ENCODE measurements at places on chromosomes 6 and 20.

DNA sequence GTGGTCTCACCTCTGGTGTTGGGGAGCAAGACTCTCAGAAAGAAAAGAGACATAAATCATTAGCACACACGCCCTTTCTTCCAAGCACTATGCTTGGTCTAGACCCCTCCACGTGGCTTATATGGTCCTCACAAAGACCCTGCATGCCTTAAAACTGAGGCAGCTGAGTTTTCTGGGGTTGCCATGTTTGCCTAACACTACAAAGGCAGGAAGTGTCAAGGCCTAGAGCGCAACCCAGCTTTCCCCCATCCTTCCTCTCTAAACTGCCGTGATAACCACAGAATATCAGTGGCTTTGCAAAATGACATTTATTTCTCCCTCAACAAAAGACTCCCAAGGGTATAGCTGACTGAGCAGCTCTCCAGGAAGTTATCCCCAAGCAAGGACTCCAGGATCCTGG, 146.5 kb upstream of the TOP1 start:
- no peak for DNase-seq

DNA sequence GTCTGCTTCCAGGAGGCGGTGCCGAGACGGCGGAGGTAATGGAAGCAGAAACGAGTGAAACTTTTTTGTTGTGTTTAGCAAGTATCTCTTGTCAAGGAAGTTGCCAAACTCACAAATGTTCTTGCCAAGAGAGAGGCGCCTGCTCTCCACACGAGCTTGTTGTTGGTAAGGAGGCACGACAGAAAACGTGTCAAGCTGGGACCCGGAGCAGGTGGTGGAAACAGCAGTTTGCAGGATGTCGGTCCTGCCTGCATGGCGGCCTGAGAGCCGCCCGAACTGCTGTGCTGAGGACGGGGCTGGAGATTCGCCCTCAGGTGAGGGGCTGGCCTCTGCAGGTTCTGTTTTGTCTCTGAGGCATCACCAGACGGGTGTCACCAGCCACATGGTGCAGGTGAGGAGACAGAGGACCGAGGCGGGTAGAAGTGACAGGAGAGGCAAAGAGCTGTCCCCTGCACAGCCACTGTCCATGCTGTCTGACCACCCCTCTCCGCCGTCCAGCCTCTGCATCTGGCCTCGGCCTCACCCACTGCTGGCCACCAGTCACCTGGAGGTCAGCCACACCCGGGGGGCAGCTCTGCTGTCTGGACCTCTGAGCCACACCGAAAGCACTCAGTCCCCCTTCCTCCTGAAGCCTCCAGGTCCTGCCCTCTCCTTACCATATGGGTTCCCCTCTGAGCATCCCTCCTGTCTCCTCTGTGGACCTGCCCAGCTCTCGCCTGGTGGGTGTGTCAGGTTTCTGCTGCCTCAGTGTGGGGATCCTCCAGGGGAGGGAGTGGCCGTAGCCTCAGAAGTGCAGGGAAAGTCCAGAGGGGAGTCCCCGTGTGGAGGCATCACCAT, 261.5 kb downstream of the TAF4 start:
- peak; percentile 47 for DNase-seq

GRCh38 chr6:20377623-20378265, 23.9 kb upstream of the E2F3 start:
- no peak for DNase-seq

DNA sequence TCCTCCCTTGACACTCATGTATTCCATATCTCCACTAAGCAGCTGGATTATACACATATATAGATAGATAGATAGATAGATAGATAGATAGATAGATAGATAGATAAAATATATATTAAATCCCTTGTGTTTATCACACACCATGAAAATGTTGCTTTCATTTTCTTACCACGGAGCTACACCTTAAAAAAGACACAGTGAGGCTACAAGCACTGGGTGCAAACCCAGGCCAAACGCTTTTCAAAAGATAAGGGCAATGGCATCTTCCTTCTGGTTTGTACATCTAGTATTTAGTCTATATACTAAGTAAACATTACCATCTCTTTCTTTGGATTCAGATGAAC, 377.1 kb downstream of the ESR1 start:
- no peak for DNase-seq

DNA sequence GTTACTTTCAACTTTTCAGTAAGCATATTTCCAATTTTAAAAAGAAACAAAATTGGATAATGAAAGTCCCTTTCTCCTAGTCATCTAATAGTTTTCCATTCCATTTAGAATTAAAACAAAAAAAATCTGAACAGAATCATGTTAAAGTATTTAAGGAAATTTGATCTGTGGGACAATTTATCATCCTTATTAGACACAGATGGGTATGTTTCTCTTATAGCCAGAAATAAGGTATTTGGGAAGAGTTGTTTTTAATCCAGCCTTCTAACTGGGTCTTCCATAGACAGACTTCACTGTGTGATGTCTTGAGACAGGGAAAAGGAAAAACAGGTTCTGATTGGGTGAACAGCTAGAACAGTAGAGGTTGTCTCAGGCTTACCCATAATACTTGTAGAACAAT, 39.5 kb upstream of the STXBP5 start:
- no peak for DNase-seq

GRCh38 chr20:1324598-1325172, 4.3 kb downstream of the SDCBP2 start:
- DNase-seq: no peak

DNA sequence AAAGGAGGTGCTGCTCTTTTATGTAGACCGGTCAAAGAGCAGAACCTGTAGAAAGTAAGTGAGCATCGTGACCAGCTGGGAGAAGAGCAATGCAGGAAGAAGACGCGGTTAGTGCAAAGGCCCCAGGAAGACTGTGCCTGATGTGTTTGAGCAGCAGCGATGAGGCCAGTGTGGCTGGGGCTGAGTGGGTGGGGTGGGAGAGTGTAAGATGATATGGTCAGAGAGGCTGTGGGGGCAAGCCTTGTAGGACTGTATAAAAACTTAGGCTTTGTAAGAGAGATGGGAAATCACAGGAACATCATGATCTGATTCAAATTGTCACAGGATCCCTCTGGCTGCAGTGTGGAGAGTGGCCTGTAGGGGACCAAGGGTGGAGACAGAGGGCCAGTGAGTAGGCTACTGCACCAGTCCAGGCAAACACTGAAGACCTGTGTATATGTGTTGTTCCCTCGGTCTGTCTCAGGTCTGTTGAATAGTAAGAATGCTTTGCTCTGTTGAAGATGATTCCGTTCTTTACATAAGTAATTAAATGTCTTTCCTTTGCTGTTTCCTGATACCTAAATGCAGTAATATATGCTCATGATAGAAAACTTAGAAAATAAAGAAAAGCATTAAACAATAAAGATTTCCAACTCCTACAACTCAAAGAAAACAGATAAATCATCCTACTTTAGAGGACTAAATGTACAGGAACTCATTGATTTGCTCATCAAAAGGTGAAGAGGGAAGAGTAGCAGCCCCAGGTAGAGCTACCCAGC, 23.6 kb upstream of the WFDC2 start:
- DNase-seq: peak; percentile 55

DNA sequence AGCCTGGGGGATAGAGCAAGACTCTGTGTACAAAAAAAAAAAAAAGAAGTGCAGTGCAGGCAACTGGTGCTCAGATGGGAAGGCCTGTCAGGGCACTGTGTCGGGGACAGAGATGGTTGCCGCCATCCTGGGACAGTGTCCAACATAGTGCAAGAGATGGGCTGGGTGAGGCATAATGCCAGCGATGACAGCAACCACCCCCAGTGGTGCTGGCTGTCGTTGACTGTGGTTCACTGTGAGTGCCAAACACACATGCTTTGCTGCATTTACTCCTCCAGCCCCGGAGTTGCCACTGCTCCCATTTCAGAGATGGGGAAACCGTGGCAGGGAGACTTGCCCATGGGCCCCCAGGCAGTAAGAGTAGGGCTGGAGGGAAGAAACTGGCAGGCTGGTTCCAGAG, 5.2 kb upstream of the C20orf203 start:
- peak; percentile 56 for DNase-seq

- no peak for DNase-seq
Measured at GRCh38 chr20:63640086-63640485, 13.1 kb downstream of the STMN3 start.

- no peak for DNase-seq
Measured at GRCh38 chr6:56683882-56684281, 41.2 kb upstream of the DST start.

All from RPMI8226 (cell line).